ENCODE measurements at places on chromosomes 6 and 20. TPM values are rescaled to one million over a fixed set of nuclear protein-coding genes. Genes with fewer than 3 reads are reported as not detected.

GRCh38 chr6:113833537-113833936, 23.6 kb upstream of the MARCKS start:
- peak; percentile 53 for DNase-seq

Gene SPO11
- total RNA-seq, result not detected

GRCh38 chr20:10219452-10219791, 792 bp downstream of the SNAP25 start:
- peak; percentile 70 for DNase-seq

Gene GLP1R
- not detected for total RNA-seq

- DNase-seq, result no peak
Observed at GRCh38 chr20:17963114-17963897, 5.3 kb downstream of the SNX5 start.

- DNase-seq, result no peak
Observed at GRCh38 chr20:47800623-47801022, 15.3 kb upstream of the SULF2 start.

DNA sequence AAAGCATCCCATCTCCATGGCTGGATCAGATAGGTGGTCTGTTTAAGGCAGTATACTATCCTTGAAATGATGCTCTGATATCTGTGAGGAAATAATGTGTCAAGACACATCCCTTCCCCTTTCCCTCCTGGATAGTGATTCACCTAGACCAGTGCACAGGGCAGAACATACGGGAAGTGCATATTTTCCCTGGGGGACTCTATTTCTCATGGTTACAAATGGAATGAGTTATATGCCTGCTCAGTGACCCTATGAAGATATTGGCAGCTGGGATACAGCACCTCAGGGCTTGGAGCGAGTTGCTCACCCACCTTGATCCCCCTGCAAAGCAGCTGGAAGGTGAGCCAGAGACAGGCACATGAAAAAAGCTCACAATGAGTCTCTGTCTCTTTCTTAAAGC, 67.5 kb upstream of the PRL start:
- DNase-seq, result no peak

Gene PPARD
- 8.7 TPM for total RNA-seq

Gene NKX2-4
- total RNA-seq, result not detected

GRCh38 chr6:14046476-14047068, 71.0 kb upstream of the CD83 start:
- DNase-seq, result peak; percentile 47

DNA sequence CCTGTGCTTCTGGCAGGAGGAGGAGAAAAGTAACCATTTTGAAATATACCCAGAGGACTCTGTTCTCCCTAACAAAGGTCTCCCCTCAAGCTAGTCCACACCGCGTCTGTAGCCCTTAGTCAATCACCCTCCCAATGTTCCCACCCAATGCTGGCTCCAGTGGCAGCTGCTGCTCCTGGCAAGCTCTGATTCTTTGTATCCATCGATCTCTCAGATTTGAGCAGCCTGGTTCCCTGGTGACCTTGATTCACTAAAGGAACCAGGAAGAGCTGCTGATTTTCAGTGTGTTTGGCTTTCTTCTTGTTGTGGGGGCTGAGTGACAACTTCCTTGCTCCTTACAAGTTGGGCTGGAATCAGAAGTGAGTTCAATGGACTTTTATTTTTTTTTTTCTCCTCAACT, 68.5 kb downstream of the FOXC1 start:
- DNase-seq, result no peak

- DNase-seq, result no peak
Observed at GRCh38 chr20:56424931-56425330, 12.9 kb downstream of the CASS4 start.

Gene UNC5CL
- total RNA-seq, result under 0.01 TPM

- no peak for DNase-seq
Observed at GRCh38 chr6:7959453-7959852, 48.9 kb upstream of the TXNDC5 start.

- DNase-seq, result no peak
Observed at GRCh38 chr20:24746351-24746685, 202.8 kb upstream of the CST7 start.

GRCh38 chr20:37917461-37917860, 14.5 kb downstream of the VSTM2L start:
- no peak for DNase-seq

Gene SRSF12
- under 0.01 TPM for total RNA-seq

Gene PRSS16
- total RNA-seq, result under 0.01 TPM

Gene SLC4A11
- 1.6 TPM for total RNA-seq

DNA sequence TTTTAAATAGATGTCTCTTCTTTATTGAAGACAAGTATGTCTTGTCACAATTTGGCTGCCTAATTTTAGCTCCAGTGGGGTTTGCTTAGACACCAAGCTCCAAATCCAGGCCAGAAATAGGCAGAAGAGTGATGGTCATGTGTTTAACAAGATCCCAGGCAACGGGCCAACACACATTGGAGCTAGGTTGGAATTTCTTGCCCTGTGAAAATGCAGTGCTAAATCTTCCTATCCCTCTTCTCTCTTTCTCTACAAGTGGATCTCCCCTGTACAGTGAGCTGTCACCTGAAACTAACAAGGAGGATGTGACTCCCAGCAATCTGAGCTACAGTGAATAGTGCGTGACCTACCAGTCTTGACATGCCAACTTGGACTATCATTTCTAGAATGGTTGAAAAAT, 65.3 kb upstream of the VGLL2 start:
- no peak for DNase-seq

GRCh38 chr6:164763788-164764187, 545.6 kb downstream of the C6orf118 start:
- DNase-seq, result no peak

Gene SLC17A4
- total RNA-seq, result not detected

DNA sequence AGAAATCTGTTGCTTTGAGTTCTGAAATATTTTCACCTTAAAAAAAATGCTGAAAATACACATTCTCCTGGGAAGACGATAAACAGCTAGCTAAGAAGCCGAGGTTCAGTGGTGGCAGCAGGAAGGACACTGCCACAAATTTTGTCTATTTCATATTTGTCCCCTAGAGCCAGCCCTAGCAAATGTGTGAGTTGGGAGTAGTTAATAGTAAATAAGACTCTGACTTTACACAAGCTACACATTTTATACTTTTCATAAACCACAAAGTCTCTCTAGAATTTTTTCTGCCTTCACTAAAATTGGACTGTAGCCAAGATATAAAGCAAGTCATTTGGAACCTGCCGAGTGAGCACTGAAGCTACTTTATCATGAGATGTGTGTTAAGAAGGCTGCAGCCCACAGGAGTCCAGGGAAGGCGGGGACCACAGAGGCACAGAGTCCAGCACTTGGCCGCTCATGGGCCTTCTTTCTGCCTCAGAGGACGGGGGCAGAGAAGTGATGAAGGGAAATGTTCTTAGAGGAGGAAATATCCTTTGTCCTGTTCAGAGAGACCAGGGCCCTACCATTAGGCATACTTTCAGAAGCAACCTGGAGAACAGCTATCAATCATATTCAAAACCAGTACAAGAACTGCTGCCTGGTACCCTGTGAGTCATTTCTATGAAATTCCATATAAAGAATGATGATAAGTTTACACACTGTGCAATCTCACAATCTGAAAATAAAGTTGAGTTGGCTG, 241.7 kb upstream of the TAB2 start:
- DNase-seq, result no peak

GRCh38 chr6:30231067-30231466, 17.9 kb upstream of the TRIM26 start:
- DNase-seq, result no peak

Data from fibroblast of villous mesenchyme (primary cell).